ENCODE measurements at places on chromosomes 2 and 18.

DNA sequence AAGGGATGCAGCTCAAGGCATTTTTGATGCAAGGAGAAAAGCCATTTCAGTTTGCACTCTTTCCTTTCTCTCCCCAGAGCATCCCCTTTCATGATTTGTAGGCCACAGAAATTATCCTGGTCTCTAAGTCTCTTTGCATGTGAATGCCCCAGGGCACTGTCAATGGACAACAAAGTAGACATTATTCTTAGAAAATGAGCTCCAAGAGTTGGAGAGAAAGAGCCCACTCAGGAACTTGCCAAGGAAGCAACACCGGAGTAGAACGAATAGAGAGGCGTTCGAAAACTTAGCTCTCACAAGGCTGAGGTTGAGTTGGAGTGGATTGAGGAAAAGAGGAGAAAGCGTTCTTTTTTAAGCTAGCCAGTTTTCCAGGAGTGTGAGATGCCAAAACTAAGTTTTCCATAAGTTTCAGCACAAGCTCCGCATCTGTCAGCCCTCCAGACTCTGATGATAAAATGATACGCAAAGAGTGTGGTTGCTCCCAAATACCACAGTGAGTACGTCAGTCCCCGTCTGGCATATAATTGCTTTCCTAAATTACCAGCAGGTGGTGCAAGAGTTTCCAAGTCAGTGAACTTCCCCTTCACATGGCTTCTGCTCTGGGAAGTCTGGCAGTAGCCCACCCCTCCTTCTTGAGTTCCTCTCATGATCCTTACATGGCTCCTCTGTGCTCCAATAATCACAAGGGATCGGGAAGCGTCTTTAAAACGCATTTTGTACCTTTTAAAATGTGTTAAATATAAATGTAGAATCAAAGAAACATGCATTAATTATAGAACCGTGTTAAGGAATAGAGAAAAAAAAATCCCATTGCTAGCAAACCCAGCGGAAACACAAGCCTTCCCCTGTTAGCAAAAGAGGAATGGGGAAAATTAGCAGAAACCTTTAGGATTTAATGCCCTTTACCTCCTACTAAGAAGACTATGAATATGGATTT is 1060.6 kb upstream of the FANCL start:
- peak; percentile 75 for DNase-seq

DNA sequence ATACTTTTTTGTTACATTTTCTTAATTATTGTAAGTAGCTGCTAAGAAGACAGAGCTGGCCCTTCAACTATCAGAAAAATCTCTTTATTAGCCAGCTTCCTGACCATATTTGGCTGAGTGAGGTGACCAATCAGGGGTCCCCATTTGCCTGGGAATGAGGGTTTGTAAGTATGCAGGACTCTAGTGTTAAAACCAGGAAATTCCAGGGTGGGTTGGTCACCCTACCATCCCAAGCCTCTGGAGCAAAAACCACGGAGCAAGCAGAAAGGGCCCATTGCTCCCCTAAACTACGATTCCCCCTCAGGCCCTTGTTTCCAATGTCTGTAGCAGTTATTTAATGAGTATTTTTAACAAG is 165.6 kb upstream of the NCKAP5 start:
- no peak for DNase-seq

DNA sequence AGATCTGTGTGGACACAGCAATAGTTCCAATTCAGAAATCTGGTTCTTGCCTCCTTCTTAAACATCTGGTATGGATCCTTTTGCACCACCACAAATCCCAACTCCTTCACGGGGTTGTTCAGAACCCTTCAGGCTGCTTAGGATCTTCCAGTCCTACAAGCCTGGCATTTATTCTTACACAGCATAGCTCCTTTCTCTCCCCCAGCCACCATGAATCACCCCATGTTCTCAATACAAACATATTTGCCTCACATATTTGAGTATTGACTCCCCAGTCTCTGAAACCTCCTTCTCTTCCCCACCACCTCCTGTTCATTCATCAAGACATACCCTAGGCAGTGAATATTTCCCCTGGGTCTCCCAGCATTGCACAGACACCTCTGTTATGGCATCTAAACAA is 155.2 kb downstream of the ALK start:
- DNase-seq: no peak

- peak; percentile 15 for DNase-seq
These were observed 390.4 kb upstream of the RGPD4 start for GRCh38 chr2:107436281-107436680.

DNA sequence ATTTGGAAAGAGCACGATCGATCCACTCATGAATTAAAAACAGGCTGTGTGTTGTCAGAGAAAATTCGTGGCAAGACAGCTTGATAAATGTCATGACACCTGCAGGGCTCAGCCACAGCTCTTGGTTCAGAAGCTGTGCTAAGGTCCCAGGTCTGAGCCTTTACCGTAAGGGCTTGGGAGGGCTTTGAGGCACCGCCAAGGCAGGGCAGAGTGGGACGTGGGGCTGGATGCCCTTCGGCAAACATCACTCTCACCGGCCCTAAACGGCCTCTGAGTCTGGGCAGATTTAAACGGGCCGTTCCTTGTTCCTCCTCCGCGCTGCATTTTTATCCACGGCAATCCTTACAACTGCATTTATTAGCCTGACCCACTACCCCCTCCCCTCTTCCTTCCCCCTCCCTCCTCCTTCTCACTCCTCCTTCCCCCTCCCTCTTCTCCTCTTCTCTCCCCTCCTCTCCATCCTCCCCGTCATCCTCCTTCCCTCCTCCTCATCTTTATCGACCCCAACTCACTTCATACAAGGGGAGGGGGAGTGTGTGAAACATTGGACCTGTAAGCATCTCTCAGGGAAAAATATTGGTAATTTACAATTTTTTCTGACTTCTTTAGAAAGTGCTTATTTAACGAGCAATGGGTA is 33.9 kb downstream of the MBP start:
- DNase-seq: no peak
